Gastrocnemius medialis (tissue), 4 donors: ENCODE measurements at places on chromosomes 4 and X.

- peak; percentile 12 for DNase-seq
Observed at GRCh38 chr4:1208266-1208961, 36.0 kb upstream of the SPON2 start.

GRCh38 chr4:169313732-169314131 is 43.0 kb upstream of the SH3RF1 start:
- DNase-seq, result no peak

DNA sequence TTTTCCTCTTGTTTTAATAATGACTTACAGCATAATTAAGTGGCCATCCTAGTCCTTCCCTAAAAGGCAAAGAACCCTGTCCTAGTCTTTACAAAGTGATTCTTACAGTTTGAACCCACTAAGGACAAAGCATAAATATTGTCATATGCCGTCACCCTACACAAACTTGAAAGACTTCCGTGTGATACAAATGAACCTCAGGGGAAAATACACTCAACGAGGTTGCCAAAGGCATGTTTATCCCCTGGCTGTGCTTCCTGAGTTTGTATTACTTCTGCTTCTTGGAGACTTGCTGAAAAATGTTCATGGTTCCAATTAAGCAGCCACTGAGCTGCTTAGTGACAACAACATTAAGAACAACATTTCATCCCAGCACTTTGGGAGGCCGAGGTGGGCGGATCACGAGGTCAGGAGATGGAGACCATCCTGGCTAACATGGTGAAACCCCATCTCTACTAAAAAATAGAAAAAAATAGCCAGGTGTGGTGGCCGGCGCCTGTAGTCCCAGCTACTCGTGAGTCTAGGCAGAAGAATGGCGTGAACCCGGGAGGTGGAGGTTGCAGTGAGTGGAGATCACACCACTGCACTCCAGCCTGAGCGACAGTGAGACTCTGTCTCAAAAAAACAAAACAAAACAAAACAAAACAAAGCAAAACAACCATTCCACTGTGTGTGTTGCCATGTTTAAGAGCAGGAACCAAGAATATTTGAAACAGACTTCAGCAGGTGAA is 16.2 kb downstream of the RASSF6 start:
- DNase-seq, result no peak

DNA sequence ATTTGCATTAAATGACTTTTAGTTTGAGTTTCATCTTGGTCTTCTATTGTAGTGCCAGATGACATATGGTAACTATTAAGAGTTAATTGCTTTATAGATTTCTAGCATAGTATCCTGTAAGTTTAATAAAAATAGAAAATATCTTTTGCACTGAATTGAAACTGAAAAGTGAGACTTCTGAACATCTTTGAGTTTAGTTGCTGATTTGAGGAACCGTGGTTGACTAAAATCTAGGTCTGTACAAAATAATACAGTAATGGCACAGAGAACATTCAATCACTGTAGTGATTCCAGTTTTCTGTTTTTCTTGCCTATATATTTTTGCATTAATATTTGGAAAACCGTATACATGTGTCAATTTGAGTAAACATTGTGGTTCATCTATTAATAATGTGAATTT is 60.7 kb downstream of the SPATA4 start:
- DNase-seq, result no peak

DNA sequence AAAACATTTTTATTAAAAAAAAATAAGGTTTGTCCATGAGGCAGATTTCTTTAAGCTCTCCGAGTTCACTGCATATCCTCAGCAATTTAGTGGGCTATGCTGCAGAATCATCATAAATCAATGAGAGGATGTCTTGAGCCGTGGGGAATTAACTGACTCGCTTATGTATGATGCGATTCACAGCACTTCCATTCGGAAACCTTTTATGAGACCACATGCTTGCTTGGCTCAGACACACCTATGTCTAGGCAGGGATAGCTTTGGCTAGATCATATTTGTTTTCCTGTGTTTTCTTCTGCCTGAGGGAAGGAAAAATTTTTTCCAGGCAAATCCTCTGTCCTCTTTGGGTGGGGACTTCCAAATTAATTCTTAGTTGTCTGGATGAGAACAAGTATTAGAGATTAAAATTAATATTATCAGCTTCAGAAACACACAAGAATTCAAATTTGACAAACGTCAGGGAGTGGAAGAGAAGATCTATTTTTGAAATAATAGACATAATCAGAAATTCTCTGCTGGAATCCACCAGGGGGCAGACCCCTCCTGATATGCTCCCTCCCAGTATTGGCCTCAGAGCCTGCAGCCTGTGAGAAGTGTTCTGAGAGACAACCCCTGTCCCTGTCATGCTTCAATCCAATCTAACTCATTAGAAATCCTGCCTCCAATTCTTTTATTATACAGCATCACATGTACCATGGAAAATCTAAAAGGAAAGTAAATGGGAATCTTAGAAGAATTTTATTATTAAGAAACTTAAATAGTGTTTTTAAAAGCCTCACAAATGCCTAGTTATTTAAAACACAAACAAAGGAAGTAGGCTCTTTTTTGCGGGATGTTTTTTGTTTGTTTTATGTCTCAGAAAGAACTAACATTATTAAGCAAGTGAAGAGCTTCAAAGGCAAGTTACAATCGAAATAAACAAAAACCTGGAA is 345.1 kb upstream of the TACR3 start:
- DNase-seq, result no peak

DNA sequence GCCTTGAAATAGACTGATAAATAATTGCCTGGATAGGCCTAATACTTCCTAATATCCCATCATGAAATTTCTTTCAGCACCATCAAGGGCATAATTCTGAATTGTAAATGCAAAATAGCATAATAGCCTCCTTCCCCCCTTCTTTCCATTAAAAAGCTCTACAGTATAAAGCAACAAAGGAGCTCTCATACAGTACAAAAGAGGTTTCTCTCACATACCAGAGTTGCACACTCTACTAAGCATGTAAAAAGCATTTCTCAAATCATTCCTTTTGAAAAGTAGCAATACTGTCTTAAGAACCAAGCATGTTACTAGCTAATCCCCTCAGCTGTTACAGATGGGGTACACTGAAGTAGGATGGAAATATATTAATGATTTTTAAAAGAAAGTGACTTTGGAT is 509.0 kb downstream of the KLHL13 start:
- no peak for DNase-seq

DNA sequence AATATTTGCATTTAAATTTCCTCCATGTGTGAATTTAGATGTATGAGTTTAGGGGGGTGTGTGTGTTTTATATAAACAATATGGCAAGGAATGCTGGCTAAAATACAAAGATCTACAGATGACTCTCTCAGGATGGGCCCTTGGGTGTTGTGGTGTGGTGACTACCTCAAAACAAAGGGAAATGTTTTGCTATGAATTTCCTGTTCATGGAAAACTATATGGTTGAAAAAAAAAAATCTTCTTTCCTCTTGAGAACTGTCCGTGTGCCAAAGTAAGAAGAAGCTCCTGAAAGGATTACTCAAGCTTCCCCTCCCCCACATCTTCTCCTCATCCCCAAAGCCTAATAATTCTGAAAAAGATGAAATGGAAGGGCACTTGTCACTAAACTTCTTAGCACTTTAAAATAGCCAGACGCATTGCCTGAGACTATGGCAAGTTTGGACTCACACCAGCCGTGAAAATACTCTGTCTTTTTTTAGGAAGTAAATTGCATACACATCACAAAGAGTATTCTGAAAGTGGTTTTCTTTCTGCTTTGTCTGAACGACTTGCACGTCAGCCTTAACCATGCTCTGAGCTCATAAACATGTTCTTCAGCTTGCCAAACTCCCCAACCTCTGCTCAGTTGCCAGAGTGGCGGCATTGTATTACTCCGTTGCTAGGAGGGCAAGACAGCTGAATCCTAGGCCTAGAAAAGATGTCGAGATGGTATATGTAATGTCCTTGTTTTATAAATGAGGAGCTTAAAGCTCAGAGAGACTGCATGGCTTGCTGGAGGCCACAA is 250.4 kb upstream of the JADE1 start:
- no peak for DNase-seq

GRCh38 chr4:185244763-185245162 is 35.4 kb downstream of the SNX25 start:
- DNase-seq, result no peak

DNA sequence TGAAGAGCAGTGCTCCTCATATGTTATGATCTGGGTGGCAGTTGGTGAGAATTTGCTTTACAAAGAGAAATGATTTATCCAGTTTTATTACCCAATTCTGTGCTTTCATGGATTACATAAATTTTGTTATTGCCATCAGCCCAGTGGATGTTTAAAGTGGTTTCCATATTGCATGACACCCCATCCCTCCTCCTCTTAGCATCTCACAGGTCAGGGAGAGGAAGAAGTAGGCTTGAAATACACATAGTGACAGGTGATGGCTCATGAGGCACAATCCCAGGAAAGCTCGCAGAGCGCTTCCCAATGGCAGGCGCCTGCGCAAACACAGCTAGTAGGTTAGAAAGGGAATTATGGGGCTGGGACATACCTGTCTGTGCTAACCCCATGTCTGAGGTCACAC is 47.7 kb upstream of the GATB start:
- DNase-seq, result no peak

- no peak for DNase-seq
Observed at GRCh38 chrX:70762285-70762684, 146.2 kb downstream of the TEX11 start.

- no peak for DNase-seq
Observed at GRCh38 chrX:66833426-66833825, 194.5 kb upstream of the EDA2R start.

- no peak for DNase-seq
Observed at GRCh38 chr4:5142726-5143125, 91.4 kb downstream of the STK32B start.

DNA sequence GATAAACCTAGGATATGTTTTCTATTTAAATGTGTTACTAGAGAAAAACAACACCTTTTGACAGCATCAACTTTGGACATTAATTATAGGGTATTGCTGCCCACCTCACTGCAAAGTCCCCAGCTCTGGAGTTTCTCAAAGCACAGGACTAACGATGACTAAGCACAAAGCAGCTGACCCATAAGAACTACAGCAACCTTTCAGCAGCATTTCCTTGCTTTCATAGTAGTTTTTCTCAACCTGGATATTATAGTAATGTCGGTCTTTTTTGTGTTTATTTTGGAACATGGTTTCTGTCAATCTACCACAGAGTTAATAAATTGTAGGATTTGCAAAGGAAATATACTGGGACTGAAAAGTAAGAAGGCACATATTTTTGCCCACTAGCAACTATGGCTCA is 21.5 kb downstream of the HHIP start:
- DNase-seq, result no peak

GRCh38 chr4:20251031-20251795 is 492 bp upstream of the SLIT2 start:
- DNase-seq, result no peak

DNA sequence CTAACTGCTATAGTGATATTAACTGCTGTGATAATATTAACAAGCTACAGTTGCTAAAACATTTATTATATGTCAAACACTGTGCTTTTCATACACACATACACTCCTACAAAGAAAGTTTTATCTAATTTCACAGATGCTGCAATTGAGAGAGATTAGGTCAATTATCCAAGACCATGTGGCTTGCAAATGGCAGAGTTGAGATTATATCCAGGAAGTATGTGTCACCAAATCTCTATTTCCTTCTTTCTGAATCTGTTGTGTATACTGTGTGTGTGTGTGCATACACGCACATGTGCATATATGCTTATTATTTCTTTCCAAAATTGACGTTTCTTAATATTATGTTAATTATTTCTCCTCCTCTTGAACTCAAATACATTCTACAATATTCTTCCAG is 775.9 kb upstream of the FTHL17 start:
- DNase-seq, result no peak

- no peak for DNase-seq
Observed at GRCh38 chrX:38965888-38966287, 164.6 kb downstream of the MID1IP1 start.
